ENCODE measurements at places on chromosomes 3 and 15. TPM values are rescaled to one million over a fixed set of nuclear protein-coding genes. Genes with fewer than 3 reads are reported as not detected.

The C15orf62 gene
- total RNA-seq: 0.73 TPM

The CCDC39 gene
- total RNA-seq: not detected

The IL20RB gene
- 0.94 TPM for total RNA-seq

The WDR5B gene
- total RNA-seq: 6.0 TPM

The KLHL18 gene
- total RNA-seq: 14.2 TPM

The SV2B gene
- under 0.01 TPM for total RNA-seq

The RBM15B gene
- total RNA-seq: 25.3 TPM

Measured in mononuclear cell (primary cell).